ENCODE measurements at places on chromosomes 2 and 18. TPM values are rescaled to one million over a fixed set of nuclear protein-coding genes. Genes with fewer than 3 reads are reported as not detected.

GRCh38 chr2:68715353-68716041, 19.1 kb upstream of the ARHGAP25 start:
- peaks cover 85% of the 10 kb centered on the region for H3K4me1 ChIP-seq
- peak overlapping the region; percentile 89 for H3K27ac ChIP-seq
- peak; percentile 58 for DNase-seq
- H3K36me3 ChIP-seq = peaks cover 2% of the 10 kb centered on the region

- no peak overlapping the region for H3K4me3 ChIP-seq
- peaks cover 38% of the 10 kb centered on the region for H3K27me3 ChIP-seq
- H3K27ac ChIP-seq = no peak overlapping the region
- no peak for DNase-seq
Observed at GRCh38 chr18:9696701-9697100, 11.4 kb upstream of the RAB31 start.

DNA sequence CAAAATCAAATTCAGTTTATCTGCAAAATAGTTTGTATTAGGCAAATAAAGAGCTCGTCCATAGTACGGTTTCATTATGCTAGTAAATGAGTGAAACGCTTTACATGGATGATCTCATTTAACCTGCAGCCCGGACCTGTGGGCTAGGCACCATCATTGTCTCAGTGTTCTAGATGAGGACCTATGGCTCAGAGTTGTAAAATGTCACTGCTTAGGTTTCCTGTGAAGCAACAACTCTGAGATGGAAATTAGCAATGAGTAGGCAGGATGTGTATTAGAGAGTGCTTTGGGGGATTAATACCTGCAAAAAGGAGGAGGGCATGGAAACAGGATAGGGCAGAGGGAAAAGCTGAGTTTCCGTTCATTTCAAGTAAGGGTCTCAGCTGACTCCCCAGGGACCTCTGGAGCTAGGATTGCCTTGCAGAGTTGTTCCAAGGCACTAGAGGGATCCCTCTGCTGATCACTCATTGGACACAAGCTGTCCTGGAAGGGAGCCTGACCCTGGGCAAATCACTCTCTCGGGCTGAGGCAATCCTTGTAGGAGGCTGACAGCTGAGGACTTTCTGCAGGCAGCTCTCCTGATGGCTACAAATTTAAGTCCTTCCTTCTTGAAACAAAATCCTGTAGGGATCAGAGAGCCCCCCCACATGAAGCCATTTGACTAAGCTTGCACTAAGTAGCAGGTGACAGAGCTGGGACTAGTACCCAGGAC, 58.8 kb upstream of the SIX2 start:
- H3K36me3 ChIP-seq = no peaks in the 10 kb centered on the region
- no peak overlapping the region for H3K4me3 ChIP-seq
- no peak for DNase-seq
- H3K27me3 ChIP-seq = peaks cover 16% of the 10 kb centered on the region

GRCh38 chr18:63848159-63848558, 39.3 kb upstream of the SERPINB2 start:
- no peaks in the 10 kb centered on the region for H3K4me1 ChIP-seq
- no peak overlapping the region for H3K27ac ChIP-seq
- no peak for DNase-seq
- no peak overlapping the region for H3K4me3 ChIP-seq
- no peaks in the 10 kb centered on the region for H3K36me3 ChIP-seq

DNA sequence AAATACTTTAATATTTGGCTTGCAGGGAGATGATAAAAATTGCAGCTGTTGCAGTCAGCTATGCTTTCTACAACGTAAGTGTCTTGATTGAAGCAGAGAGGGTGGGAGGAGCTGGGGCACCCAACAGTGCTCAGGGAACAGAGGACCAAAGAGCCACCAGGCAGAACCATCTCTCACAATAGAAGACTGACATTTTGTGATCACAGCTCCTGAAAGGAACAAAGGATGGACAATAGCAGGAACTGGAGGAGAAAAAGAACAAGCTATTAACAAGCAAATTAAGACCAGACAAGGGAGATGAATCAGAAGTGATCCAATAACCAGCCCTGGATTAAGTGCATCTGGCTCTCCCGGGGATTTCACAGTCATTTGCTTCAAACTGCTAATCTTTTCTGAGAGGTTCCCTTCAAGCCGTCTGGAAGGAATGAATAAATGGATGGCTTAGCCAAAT, 65.7 kb upstream of the SMAD2 start:
- DNase-seq = no peak
- peaks cover 3% of the 10 kb centered on the region for H3K4me1 ChIP-seq
- no peak overlapping the region for H3K4me3 ChIP-seq
- peaks cover 8% of the 10 kb centered on the region for H3K27me3 ChIP-seq

GRCh38 chr2:148812306-148812705, 62.7 kb upstream of the KIF5C start:
- DNase-seq = no peak
- H3K27ac ChIP-seq = no peak overlapping the region
- H3K36me3 ChIP-seq = no peaks in the 10 kb centered on the region

GRCh38 chr2:189022053-189022481, 47.9 kb downstream of the COL3A1 start:
- peaks cover 9% of the 10 kb centered on the region for H3K27me3 ChIP-seq
- DNase-seq = no peak
- H3K4me3 ChIP-seq = no peak overlapping the region
- no peaks in the 10 kb centered on the region for H3K4me1 ChIP-seq

GRCh38 chr18:38402509-38402908, 836.9 kb upstream of the CELF4 start:
- H3K36me3 ChIP-seq = no peaks in the 10 kb centered on the region
- H3K4me1 ChIP-seq = no peaks in the 10 kb centered on the region
- H3K27me3 ChIP-seq = no peaks in the 10 kb centered on the region

DNA sequence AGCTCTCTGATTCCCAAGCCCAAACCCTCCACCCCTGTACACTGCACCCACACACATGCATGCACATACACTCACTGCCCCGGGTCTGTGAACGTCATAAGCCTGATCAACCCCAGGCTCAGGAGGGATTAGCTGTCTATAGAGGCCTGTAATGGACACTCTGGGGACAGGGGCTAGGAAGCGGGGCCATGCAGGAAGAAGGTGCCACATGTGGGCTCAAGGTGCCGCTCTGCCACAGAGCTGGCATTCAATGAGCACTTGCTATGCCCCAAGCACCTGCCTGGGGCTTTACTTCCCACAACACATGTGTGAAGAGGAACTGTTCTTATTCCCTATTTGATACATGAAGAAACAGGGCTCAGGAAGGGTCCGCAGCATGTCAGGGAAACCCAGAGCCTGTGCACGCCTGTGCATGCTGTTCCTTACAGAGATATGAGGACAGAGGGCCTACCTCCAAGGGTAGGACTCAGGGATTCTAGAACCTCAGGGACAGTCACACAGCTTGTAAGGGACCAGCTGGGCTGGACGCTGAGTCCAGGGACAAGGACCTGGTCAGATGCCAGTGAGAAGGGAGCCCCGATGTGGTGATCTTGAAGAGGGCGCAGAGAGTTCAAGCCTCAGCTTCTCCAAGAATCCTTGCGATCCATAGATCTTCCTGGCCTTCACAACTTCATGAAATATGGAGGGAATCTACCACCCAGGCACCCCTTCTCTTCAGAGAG, 5.0 kb downstream of the BIN1 start:
- peaks cover 3% of the 10 kb centered on the region for H3K4me1 ChIP-seq
- H3K27ac ChIP-seq = no peak overlapping the region
- no peak overlapping the region for H3K4me3 ChIP-seq
- no peak for DNase-seq
- H3K27me3 ChIP-seq = peaks cover 9% of the 10 kb centered on the region
- no peaks in the 10 kb centered on the region for H3K36me3 ChIP-seq

GRCh38 chr2:235030936-235031335, 79.1 kb downstream of the SH3BP4 start:
- H3K4me3 ChIP-seq = no peak overlapping the region
- H3K27me3 ChIP-seq = no peaks in the 10 kb centered on the region
- H3K27ac ChIP-seq = no peak overlapping the region
- no peaks in the 10 kb centered on the region for H3K36me3 ChIP-seq

DNA sequence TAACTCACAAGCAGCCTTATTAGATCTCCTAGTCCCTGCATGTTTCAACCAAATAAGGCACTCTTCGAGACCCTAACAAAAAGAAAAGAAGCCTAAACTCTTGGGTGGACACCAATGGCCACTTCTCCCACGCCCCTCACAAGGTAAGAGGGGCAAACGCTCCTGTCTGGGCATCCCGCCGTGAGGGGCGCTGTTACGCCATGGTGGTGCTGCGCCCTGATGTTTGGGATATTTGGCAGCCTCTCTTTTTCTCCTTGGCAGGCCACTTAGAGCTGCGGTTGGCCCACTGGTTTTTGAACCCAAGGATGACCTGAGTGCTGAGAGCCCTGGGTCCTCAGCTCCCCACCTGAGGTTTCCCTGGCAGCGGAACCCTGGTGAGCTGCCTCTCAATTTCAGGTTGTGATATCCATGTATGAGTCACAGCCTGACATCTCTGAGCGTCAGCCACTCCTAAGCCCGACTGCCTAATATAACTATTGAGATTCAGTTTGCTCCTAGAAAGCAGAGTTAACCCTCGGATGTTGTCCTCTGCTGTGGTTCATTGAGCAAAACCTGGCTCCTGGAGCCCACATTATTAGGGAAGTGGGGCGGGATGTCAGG, 103.3 kb downstream of the COL6A3 start:
- H3K36me3 ChIP-seq = no peaks in the 10 kb centered on the region
- H3K27me3 ChIP-seq = peaks cover 3% of the 10 kb centered on the region
- no peaks in the 10 kb centered on the region for H3K4me1 ChIP-seq

- no peak for DNase-seq
- no peak overlapping the region for H3K27ac ChIP-seq
- H3K36me3 ChIP-seq = no peaks in the 10 kb centered on the region
- no peak overlapping the region for H3K4me3 ChIP-seq
- H3K27me3 ChIP-seq = no peaks in the 10 kb centered on the region
Observed at GRCh38 chr2:226466589-226466988, 333.0 kb downstream of the IRS1 start.

- peak overlapping the region; percentile 3 for H3K27ac ChIP-seq
- no peak overlapping the region for H3K4me3 ChIP-seq
- peaks cover 10% of the 10 kb centered on the region for H3K4me1 ChIP-seq
- H3K36me3 ChIP-seq = peaks cover 6% of the 10 kb centered on the region
- no peaks in the 10 kb centered on the region for H3K27me3 ChIP-seq
- DNase-seq = no peak
Observed at GRCh38 chr2:112273349-112273748, 2.0 kb upstream of the ZC3H6 start.

DNA sequence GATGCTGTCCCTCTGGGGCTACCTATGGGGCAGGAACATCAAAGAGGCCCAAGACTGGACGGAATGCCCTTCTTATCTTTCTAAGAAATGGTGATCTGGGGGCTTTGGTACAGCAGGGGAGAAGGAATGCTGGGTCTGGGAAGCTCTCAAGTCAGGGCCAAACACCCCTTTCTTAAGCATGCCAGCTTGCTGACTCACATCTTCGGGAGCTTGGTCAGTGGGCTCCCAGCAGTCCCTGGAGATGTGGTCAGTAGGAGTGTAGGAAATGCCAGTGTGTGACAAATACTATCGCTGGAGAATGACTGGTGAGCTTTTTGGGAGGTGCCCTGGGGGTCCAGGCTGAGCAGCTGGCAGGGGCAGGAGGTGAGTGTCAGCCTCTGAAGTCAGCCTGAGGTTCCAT, 105.0 kb upstream of the CDC42EP3 start:
- H3K36me3 ChIP-seq = peaks cover 7% of the 10 kb centered on the region
- H3K27me3 ChIP-seq = no peaks in the 10 kb centered on the region
- no peak overlapping the region for H3K27ac ChIP-seq
- H3K4me1 ChIP-seq = no peaks in the 10 kb centered on the region
- no peak for DNase-seq
- H3K4me3 ChIP-seq = no peak overlapping the region

GRCh38 chr2:26916128-26916692, 54.2 kb upstream of the MAPRE3 start:
- H3K4me1 ChIP-seq = no peaks in the 10 kb centered on the region
- H3K4me3 ChIP-seq = no peak overlapping the region
- no peak for DNase-seq
- H3K36me3 ChIP-seq = no peaks in the 10 kb centered on the region

DNA sequence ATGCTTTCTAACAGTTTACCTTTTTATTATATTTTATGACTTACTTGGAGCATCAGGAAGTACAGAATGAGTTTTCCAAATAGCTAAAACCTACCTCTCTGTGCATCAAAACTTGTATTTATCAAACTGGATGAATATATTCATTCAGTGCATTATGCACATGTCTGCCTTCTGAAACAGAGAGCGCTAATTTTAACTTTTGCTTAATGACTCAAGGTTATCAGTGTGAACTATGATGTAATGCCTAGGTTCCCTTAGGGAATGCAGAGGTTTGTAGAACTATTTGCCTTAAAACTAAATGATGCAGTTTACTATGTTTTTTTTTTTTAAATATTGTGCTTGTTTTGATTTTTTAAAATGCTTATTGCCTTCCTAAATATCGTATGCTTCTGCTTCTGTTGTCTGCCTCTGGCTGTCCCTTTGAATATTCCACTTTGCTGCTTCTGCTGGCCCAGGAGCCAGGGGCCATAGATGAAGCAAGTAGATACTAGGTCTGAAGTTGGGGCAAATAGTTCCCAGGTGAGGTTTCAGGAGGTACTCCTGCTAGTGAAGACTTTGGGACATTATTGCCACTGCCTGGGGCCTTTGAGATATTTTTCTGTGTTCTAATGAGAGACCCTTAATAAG, 16.5 kb downstream of the TMEM178A start:
- H3K4me3 ChIP-seq = no peak overlapping the region
- no peak for DNase-seq
- no peaks in the 10 kb centered on the region for H3K36me3 ChIP-seq

- H3K4me1 ChIP-seq = peaks cover 35% of the 10 kb centered on the region
- H3K36me3 ChIP-seq = peaks cover 2% of the 10 kb centered on the region
- H3K27me3 ChIP-seq = no peaks in the 10 kb centered on the region
- no peak for DNase-seq
Observed at GRCh38 chr2:195579776-195580555, 77.1 kb upstream of the SLC39A10 start.

GRCh38 chr2:152790883-152791282, 72.5 kb downstream of the ARL6IP6 start:
- H3K36me3 ChIP-seq = no peaks in the 10 kb centered on the region
- no peaks in the 10 kb centered on the region for H3K27me3 ChIP-seq
- no peak for DNase-seq
- H3K27ac ChIP-seq = no peak overlapping the region

- no peaks in the 10 kb centered on the region for H3K36me3 ChIP-seq
- H3K27me3 ChIP-seq = no peaks in the 10 kb centered on the region
- H3K4me3 ChIP-seq = no peak overlapping the region
- no peaks in the 10 kb centered on the region for H3K4me1 ChIP-seq
- no peak for DNase-seq
Observed at GRCh38 chr2:223389624-223390023, 212.5 kb downstream of the SCG2 start.

GRCh38 chr18:36381075-36381474, 83.6 kb downstream of the FHOD3 start:
- no peak for DNase-seq
- H3K36me3 ChIP-seq = no peaks in the 10 kb centered on the region
- H3K27me3 ChIP-seq = peaks cover 2% of the 10 kb centered on the region
- H3K4me1 ChIP-seq = no peaks in the 10 kb centered on the region
- H3K27ac ChIP-seq = no peak overlapping the region

GRCh38 chr2:26164231-26164630, 8.7 kb upstream of the GAREM2 start:
- no peaks in the 10 kb centered on the region for H3K36me3 ChIP-seq
- peaks cover 6% of the 10 kb centered on the region for H3K27me3 ChIP-seq
- no peak overlapping the region for H3K27ac ChIP-seq
- no peaks in the 10 kb centered on the region for H3K4me1 ChIP-seq

Gene UGT1A4
- not detected for total RNA-seq

Gene RNF125
- total RNA-seq = 48.4 TPM

Gene PCARE
- not detected for total RNA-seq

Gene CHRNG
- not detected for total RNA-seq

Gene LONRF2
- total RNA-seq = 0.08 TPM

Gene TEKT4
- total RNA-seq = not detected

Gene FBXO15
- total RNA-seq = 0.60 TPM

Gene LRRC30
- total RNA-seq = not detected

Gene IL36B
- not detected for total RNA-seq

Gene TUBA4B
- total RNA-seq = not detected

Data from activated CD4-positive, alpha-beta memory T cell treated with anti-CD3 and anti-CD28 coated beads, Interleukin-2, amount 10 ng/mL, durations not matched to agents 7 days and 5 days (primary cell).